NCI-H460 (cell line): ENCODE measurements at places on chromosomes 12 and 14.

GRCh38 chr14:49986343-49987014, 93.6 kb downstream of the ARF6 start:
- no peak for DNase-seq

DNA sequence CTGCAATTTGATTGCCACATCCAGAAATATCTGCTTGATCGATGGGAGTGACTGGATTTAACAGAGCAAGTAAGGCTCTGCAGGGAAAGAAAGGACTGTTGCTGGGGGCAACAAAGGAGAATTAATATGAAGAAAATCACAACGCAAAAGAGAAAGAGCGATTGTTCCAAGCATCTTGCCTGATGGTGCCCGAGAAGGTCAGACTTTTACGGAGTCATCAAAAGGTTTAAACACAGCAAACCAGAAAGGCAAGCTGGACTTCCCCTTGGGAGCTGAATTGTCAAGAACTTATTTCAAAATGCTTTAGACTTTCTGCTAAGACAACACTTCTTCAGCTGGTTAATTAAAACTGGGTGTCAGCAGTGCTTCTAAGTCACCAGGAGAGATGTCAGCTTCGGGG, 791.5 kb downstream of the MED13L start:
- no peak for DNase-seq

- no peak for DNase-seq
Observed at GRCh38 chr12:15216036-15216889, 5.0 kb downstream of the RERG start.

DNA sequence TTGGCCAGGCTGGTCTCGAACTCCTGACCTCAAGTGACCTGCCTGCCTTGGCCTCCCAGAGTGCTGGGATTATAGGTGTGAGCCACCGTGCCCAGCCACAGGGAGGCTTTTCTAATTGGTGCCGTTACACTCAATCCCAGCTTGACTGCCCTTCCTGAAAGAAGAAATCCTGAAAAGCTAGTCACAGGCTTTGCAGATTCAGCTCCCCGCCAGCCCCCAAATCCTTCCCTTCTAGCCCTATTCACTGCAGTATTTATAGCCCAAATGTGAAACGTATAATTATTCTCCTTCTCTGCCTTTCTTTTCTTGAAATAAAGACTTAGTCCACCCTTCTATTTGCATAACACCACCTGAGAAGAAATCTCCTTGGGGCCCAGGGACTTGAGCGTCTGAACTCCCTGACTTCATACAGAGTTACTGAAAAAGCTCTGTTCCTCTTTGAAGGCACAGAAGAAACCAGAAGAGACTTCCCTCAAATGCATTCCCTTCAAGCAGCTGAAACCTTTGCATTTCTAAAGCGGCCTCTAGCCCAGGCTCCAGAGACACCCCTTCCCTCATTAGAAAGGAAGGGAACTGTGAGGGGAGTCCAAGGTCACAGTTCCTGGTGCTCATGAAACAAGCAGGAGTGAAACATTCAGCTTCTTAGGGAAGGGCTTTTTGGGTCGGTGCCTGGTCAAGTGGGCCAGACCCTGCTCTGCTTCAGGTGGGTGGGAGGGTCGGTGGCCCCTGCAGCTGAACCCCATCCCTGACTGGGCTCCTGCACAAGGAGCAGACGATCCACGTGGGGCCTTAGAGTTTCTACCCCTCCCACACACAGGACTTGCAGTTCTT, 42.3 kb upstream of the BATF start:
- DNase-seq: no peak

- peak; percentile 58 for DNase-seq
Observed at GRCh38 chr14:67571275-67571990, 28.6 kb downstream of the PIGH start.

- no peak for DNase-seq
Observed at GRCh38 chr12:5242440-5242839, 189.5 kb upstream of the NTF3 start.

DNA sequence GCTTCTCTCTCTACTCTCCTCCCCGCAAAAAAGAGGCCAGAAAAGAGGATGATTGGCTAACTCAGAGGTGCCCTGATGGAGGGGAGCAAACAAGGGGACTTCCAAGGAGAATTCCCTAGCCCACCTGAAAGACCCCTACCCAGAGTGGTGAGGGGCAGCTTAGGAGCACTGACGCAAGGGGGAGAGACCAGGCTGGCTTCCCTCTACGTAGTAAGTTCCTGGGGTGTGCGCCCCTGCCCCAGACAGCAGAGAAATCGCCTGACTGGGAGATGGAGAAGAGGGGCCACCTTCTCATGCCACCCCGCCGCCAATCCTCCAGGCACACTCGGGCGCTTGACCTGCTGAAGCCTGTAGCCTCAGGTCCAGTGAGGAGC, 2.1 kb upstream of the DIO3 start:
- no peak for DNase-seq

DNA sequence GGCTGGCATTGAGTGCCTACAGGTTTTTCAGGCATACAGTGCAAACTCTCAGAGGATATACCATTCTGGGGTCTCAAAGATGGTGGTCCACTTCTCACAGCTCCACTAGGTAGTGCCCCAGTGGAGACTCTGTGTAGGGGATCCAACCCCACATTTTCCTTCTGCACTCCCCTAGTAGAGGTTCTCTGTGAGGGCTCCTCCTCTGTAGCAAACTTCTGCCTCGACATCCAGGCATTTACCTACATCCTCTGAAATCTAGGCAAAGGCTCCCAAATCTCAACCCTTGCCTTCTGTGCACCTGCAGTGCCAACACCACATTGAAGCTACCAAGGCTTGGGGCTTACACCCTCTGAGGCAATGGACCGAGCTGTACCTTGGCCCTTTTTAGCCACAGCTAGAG, 179.2 kb downstream of the CCDC91 start:
- no peak for DNase-seq

- DNase-seq: no peak
Observed at GRCh38 chr14:64703395-64704142, 655 bp upstream of the PLEKHG3 start.

GRCh38 chr12:27539191-27539631, 15.2 kb downstream of the PPFIBP1 start:
- DNase-seq: no peak

DNA sequence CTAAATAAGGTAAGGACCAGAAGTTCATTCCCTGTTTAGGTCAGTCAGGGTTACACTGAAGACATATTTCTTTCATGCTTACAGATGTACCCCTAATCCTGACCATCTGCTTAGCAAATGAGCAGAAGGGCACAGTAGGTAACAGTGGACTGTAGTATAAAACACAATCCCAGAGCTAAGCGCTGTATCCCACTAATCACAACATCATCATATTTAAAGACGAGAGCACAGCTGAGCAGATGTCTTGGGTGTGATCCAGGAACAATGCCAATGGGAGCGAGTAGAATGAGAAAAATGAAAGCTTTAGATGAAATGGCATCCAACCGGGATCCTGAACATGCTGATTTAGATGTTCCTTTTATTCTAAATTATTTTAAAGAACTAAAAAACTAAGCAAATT, 213.4 kb downstream of the CCER1 start:
- no peak for DNase-seq

DNA sequence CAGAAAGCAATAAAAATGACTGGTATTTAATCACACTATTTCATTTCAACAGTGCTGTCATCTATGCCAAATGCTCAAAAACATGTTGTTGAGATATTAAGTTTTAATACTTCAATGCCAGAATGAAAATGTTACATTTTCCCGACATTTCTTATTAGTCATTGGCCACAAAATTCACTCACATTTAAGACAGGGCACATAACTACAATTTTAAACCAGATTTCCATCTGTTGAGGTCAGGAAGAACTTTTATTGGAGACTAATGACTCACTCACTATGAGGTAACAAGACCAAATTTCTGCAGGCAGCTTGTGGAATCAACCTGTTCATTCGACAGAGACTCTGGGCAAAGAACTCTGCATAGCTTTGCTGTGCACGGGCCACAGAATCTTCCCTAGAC, 36.8 kb downstream of the PPTC7 start:
- DNase-seq: no peak

DNA sequence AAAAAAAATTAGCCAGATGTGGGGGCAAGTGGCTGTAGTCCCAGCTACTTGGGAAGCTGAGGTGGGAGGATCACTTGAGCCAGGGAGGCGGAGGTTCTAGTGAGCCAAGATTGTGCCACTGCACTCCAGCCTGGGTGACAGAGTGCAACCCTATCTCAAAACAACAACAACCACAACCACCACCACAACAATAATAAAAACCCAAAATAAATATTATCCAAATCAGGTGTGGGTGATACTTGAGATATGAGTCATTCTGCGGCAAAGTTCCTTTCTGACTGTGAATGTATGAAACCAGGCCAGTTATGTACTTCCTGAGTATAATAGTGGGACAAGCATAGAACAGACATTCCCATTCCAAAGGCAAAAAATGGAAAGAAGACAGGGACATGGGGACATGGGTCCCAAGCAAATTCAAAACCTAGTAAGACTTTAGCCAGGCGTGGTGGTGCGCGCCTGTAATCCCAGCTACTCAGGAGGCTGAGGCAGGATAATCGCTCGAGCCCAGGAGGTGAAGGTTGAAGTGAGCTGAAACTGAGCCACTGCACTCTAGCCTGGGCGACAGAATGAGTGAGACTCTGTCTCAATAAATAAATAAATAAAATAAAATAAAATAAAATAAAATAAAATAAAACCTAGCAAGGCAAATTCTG, 9.7 kb upstream of the ERC1 start:
- DNase-seq: no peak

GRCh38 chr14:104254735-104255400, 116.5 kb downstream of the KIF26A start:
- DNase-seq: no peak

DNA sequence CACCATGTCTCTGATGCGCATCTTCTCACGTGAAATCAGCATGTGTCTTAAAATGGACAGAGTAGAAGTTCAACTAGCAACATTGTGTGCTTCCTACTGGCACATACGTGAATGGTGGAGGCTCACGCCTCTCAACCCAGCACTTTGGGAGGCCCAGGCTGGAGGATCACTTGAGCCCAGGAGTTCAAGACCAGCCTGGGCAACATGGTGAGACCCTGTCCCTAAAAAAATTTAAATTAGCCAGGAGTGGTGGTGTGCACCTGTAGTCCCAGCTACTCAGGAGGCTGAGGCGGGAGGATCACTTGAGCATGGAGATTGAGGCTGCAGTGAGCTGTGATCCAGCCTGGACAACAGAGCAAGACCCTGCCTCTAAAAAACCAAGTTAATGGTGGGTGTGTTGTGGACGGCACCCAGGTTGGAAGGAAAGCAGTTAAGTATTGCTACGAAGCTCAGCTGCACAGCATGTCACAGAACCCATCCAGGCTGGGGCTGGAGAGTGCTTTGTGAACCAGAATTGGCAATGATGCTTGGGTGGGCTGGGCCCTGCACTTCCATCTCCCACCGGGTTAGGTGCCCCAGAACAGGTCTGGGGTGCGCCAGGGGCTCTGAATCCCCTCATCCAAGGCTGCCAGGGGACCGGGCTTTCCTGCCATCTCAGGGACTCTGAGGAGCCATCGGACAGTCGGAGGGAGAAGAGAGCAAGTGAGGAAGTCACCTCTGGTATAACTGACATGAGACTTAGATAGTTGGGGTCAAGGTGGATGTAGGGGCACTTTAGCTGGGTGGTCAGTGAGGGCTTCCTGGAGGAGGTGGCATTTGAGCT, 33.0 kb upstream of the ULK1 start:
- DNase-seq: no peak

GRCh38 chr14:32250681-32251080, 47.6 kb upstream of the RNU6-8 start:
- DNase-seq: no peak

DNA sequence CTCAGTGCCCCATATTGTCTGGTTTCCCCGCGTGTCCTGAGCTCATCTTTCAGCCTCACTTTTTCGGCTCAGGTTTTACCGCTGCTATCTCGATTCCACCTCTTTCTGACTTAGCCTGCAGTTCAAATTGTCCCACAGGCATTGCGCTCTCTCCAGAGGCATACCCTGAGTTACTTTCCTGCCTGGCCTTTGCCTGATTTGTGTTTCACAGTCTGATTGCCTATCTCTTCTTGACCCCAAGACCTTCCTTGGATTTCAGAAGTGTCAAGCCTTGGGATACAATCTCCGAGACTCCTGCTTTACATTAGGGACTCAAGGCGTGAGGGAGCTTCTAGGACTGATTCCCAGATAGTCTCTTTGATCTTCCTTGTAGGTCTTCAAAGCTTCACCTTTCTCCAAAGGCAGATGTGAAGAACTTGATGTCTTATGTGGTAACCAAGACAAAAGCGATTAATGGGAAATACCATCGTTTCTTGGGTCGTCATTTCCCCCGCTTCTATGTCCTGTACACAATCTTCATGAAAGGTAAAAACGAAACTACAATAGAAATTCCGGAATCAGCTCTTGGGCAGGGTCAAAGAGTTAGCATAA, 629 bp downstream of the LETMD1 start:
- DNase-seq: no peak

- no peak for DNase-seq
Observed at GRCh38 chr12:69007855-69008351, 74.9 kb upstream of the CPM start.

GRCh38 chr14:82492157-82492556, 958.5 kb upstream of the SEL1L start:
- DNase-seq: no peak

GRCh38 chr12:4961311-4961710, 51.6 kb downstream of the KCNA1 start:
- no peak for DNase-seq

GRCh38 chr14:55553791-55554190, 26.2 kb upstream of the KTN1 start:
- no peak for DNase-seq

DNA sequence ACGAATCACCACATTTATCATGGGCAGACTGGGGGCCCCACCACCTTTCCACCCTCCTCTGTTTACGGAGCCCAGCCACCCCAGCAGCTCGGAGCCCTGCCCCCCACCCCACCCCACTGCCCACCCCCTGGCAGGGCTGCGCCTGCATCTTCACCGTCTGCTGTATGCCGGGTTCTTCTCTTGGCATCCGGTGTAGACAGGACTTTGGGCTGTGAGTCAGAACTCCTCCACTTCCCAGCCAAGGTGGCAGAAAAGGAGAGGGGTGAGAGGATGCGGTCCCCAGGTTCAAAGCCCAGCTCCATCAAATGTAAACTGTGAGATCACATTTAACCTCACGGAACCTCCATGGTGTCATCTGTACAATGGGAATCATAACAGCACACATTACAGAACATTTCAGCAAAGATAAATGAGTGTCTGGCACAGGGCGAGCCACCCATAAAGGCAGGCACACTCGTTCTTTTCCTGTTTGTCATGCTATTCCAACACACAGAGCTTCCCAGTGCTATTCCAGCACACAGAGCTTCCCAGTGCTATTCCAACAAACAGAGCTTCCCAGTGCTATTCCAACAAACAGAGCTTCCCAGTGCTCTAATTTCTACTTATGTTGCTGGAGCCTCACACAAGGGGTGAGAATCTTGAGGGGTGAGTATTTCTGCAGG, 292.7 kb upstream of the RTL1 start:
- no peak for DNase-seq
